Activated CD4-positive, alpha-beta T cell treated with anti-CD3 and anti-CD28 coated beads for 24 hours (primary cell): ENCODE measurements at places on chromosomes 11 and 22.
A peak's percentile ranks its signal among the peaks of the same experiment; 100 is the strongest.

DNA sequence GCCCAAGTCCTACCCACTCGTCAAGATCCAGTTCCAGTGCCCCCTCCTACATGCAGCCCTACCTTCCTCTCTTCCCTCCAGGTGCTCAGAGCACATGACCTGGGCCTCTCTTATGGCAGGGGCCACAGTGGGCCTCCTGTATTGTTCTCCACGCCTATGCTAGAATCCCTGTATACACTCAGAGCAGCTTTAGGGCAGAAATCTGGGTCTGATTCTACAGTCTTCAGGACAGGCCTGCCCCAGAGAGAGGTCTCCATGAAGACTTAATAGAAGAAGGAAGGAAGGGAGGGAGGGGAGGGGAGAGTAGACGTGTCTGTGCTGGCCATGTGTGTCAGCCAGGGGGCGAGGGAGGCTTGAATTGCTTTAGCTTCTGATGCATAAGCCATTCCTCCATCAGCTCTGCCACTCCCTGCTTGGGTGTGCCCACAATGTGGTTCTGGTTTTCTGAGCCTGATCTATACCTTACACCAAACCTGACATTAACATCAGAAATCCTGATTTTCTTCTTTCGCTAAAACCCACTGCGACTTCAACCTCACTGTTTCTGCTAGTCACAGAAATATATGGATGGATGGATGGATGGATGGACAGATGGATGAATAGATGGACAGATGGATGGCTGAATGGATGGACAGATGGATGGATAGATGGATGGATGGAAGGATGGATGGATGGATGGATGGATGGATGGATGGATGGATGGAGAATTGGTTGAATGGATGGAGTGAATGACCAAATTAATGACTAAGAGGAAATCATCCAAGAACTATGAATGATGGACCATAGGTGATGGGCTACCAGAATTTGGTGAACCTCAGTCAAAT, 56.6 kb upstream of the PRDM11 start:
- no peak for DNase-seq

- DNase-seq: no peak
Observed at GRCh38 chr11:57772562-57772961, 11.0 kb downstream of the CTNND1 start.

DNA sequence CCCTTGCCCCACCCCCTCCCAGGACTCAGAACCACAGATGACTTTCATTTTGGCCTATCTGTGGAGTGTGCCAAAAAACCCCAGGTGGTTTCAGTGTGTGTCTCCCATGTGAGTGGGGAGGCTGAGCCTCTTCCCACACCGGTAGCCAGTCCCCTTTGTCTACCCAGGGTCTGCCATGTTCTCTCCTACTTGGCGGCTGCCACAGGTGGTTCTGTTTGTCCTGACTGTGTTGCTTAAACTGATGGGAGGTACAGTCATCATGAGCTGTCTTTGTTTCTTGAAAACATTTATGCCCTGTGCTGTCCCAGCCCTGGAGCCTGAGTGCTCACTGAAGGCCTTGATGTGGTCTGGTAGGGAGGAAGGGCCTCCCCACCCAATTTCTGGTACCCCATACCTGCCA, 39.7 kb upstream of the SUSD2 start:
- DNase-seq: peak; percentile 21

DNA sequence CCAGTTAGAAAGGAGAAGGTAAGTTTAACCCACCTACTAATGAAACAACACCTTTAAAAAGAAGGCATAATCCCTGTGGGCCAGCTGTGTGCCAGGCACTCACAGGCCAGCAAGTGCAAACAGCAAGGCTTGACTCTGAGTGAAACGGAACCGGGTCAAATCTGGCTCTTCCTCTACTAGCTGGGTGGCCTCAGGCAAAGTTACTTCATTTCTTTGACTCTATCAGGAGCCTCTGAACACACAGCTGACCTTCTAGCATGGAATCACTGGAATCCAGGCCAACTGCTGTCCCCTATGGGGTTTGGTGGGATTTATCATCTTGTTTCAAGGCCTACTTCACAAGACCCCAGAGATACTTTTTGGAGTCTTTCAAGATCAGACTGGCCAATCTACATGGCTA, 3.3 kb downstream of the RAB38 start:
- no peak for DNase-seq

- no peak for DNase-seq
Observed at GRCh38 chr11:46290598-46291309, 13.3 kb downstream of the CREB3L1 start.

DNA sequence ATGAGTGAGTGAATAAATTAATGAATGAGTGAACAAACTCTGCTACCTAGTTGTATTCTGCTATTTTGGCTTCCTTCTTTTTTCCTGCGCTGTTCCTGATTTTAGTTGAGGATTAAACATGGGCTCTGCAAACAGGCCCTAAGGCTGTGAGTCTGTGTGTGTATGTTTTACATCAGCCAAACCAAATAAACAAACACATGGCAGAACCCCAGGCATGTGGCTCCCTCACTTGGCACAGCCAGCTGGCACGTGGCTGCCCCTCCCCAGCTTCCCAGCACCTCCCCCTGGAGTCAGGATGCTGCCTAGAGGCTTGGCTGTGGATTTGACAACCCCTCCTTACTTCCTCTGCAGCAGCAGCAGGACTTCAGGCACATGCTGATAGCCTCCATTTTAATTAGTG, 593.2 kb downstream of the INSC start:
- DNase-seq: no peak
